ENCODE measurements at places on chromosomes 4 and X.

DNA sequence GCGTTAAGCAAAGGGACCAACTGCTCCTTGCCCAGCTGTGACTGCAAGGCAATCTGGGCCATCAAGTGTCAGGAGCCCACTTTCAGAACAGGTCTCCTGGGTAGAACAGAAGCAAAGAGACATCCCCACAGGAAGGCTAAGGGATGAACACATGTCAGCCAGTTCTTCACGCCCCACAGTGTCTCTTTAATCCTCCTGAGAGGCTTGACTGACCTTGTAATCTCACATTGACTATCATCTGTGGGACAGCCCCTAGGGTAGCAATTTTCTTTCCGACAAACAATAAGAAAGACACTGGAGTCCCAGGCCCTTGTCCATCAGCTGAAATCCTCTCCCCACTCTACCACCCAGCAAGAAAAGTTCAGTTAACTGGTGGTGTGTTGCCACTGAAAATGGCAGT, 1.0 kb downstream of the CHRDL1 start:
- DNase-seq = no peak

DNA sequence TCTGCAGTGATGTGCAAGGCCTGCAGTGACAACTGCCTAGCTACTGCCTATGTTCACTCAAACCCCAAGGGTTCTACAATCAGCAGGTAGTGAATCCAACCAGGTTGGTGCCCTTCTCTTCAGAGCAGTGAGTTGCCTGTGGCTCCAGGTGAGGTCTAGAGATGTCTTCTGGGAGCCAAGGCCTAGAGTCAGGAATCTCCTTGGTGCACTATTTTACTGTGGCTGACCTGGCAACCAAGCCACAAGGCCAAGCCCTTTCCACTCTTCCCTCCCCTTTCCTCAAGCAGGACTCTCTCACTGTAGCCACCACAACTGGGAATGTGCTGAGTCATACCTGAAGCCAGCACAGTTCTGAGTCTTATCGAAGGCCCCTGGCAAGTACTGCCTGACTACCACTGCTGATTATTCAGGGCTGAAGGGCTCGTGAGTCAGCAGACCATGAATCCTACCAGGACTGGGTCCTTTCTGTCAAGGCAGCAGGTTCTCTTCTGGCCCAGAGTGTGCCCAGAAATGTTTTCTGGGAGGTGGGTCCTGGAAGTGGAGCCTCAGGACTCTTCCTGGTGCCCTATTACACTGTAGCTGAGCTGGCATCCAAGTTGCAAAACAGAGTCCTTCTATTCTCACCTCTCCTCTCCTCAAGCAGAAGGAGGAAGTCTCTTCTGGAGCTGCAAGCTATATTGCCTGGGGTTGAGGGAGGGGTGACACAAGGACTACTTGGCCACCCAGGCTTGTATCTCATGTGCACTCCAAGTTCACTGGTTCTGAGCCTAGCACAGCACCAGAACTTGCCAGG, 111.6 kb downstream of the BTC start:
- DNase-seq = no peak

DNA sequence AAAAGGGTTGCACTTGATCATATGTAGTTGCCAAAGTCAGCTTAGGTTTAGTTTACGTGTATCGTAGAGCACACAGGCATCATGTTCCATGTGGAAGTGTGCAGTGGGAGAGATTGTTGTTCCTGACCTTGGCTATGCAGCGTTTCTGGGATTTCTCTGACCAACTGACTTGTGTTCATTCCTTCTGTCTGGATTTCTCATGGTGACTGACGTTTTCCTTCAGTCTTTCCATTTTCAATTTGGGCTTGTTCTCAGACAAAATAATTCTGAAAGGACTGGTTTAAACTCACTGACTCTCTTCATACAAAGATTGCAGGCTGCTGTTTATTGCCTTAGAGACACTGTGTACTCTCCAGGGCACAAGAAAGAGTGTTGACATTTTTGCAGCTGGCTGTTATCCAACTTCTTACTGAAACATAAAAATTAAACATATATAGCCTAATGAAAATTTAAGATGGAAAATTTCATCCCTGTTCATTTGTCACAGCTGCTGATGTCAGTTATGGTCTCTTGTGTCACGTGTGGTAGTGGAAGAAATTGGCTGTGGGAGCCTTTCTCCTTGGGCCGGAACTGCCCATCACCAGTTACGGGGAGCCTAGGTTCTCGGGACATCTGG, 95.4 kb downstream of the TNIP2 start:
- no peak for DNase-seq

DNA sequence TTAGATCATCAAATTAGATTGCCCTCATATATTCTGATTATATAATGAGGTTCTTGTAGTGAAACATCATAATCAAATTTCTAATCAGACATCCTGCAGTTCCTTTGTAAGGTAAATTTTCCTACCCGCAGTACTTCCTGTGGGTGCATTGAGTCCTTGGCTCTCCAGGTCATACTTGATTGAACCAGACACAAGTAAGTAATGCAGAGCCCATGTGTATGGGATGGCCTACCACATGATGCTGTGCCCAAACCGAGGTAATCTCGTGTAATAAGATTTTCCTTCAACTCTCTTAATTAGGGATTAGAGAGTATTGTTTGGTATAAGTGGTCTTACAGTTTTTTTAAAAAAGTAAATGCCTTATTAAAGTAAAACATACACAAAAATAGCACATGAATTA, 1841.8 kb downstream of the PCDH7 start:
- DNase-seq = no peak

- DNase-seq = no peak
Observed at GRCh38 chr4:73053076-73053475, 16.4 kb downstream of the COX18 start.

- DNase-seq = no peak
Observed at GRCh38 chrX:135651647-135652295, 61.7 kb upstream of the CT45A1 start.

GRCh38 chrX:136735601-136736000, 45.1 kb downstream of the ARHGEF6 start:
- no peak for DNase-seq

- peak; percentile 8 for DNase-seq
Observed at GRCh38 chrX:68018248-68019203, 414.8 kb downstream of the OPHN1 start.

- peak; percentile 9 for DNase-seq
Observed at GRCh38 chr4:78551420-78552351, at the start of gene ANXA3. ANXA3 (plus strand) TSS chr4:78551770; CDS start chr4:78554474, 2,704 bp downstream.

DNA sequence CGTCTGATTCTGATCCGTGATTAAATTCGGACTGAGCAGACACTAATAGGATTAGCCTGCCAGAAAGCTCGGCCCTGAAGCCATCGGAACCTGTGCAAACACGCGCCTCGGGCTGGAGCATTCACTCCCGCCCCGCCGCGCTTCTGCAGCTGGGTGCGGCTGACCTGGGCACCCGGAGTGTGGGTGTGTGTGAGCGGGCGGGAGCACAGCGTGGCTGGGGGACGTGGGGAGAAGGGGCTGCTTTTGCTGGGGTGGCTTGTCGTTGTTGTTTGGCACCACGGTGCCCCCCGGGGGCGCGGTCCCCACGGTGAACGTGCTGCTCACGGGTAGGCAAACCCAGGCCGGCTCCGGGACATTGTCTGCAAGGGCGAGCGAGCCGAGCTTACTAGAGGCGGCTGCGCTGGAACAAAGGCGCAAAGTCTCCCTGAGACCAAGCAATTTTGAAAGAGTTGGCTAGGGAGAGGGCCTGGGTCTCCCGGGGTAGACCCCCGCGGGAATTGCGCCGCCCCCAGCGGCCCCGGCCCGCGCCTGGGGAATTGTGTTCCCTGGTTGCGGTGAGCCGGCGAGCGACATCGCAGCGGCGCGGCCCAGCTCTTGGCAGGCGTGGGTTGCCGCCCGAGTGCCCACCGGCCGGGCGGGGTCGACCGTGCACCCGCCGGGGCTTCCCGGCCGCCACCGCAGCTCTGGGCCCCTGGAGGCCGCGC, 1.4 kb downstream of the MAMLD1 start:
- peak; percentile 26 for DNase-seq

DNA sequence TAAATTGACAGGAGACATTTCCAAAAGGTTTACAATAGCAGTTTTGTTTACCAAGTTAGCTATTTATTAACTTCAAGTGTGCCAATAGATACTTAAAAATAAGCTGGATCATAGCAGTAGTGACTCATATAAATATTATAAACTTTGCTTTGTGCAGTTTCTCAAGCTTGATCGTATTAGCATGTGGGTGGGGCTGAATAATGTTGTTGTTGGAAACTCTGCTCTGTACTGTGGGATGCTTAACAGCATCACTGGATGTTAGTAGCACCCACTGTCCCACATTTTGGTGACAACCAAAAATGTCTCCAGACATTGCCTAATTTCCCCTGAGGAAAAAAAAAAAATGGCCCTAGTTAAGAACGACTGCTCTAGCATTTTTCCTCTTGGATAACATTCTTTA, 855.2 kb upstream of the ADGRL3 start:
- DNase-seq = no peak

DNA sequence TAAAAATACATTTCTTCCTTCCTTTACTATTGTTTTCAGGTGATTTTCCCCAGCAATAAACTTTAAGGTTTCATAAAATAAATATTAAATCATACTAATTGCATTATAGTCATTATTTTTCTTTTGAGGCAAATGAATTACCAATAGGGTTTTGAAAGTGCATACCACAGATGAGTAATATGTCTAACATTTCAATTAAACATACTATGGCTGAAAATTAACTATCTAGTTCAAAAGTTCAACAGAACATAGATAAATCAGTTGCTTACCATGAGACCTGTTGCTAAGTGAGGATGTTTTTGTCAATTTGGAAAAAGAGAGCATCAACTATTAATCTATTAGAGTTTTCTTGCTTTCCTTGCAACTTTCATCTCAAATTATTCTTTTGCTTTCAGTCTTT, 35.0 kb downstream of the NPY5R start:
- DNase-seq = no peak

DNA sequence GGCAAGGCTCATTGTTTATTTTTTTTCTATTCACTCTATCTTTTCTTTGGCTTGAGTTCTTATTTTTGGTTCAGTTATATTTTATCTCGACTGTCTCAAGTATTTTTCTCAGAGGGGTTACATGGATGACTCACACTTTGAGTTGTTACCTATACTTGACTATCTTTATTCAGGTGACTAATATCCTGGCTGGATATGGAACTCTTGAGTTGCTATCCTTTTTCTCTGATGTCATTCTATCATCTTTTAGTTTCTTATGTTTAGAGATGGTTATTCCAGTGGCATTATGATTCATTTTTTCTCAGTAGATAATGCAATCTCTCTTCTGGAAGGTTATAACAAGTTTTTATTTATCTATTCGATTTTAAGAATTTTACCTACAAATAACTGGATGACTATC, 117.9 kb downstream of the COX18 start:
- no peak for DNase-seq

DNA sequence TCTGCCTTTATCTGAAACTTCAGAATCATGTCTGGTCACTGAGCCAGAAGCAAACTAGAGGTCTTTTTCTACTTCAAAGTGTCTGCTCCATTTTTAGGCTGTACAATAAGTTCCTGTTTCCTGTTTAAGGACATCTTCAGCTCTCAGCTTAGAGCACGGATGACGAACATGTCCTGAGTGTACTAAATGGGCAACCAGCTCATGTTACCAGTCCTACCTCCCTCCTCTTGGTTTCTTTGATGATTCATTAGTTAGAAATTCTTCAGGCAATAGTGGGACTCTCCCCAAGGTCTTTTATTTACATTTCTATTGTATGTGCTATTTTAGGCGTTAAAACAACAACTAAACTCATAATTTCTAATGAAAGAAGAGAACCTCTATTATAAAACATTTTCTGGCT, 58.0 kb downstream of the ENPEP start:
- no peak for DNase-seq

GRCh38 chr4:71980976-71981375, 50.8 kb upstream of the NPFFR2 start:
- no peak for DNase-seq

GRCh38 chr4:103091601-103092223, 7.9 kb downstream of the BDH2 start:
- DNase-seq = peak; percentile 21

DNA sequence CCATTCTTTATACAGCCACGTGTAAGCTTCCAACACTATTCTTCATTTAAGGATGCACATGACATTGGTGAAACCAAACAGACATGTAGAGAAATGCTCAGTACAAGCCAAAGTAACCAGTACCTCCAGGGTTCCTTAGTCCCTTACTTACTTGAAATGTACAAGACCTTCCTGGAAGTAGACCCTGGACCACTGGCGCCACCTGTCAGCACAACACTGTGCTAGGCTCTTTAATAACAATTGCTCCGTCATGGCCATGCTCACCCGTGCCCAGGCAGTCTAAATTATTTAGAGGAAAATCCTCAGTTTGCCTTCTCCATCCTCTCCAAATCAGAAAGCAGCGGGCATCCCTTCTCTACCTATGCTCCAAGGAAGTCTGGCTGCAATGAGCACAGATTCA, 52.7 kb downstream of the ADGRA3 start:
- no peak for DNase-seq

GRCh38 chrX:76220856-76221255, 48.0 kb downstream of the PBDC1 start:
- DNase-seq = no peak

DNA sequence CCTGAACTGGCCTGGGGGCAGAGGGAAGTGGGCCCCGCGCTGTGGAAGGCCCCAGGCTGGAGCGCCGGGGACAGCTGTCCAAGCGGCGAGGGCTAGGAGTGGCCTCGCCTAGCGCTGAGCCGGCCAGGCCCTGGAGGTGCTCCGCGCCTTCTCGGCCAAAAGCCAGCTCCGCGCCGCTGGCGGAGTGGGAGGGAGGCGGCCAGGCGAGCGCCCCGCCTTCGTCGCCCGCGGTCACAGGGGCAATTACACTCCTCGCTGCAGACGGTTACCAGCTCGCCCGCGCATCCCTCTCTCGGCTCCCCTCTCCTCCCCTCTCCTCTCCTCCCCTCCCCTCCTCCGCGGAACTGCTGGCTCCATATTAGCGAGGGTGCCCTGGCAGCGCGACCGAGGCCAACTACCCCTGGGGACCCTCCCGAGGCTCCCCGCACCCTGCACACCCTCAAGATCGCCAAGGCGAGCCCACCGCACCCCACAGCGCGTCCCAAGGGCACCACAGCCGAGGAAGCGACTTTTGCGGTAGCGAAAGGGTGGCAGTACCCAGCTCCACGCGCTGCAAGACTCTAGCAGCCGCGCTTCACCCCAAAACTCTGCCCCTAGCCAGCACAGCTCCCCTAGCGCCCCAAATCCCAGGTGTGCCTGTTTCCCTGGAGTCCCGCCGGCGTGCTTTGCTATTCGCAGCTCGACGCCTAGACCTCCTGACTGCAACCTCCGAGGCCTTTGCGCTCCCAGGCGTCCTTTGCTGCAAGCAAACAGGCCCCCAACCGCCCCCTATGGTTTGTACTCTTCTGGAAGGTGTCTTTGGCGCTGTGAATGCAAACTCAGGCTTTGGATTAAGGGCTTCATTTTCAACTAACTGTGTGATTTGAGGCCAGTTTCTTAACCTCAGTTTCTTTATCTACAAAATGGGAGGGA, 91.4 kb downstream of the BCOR start:
- no peak for DNase-seq

DNA sequence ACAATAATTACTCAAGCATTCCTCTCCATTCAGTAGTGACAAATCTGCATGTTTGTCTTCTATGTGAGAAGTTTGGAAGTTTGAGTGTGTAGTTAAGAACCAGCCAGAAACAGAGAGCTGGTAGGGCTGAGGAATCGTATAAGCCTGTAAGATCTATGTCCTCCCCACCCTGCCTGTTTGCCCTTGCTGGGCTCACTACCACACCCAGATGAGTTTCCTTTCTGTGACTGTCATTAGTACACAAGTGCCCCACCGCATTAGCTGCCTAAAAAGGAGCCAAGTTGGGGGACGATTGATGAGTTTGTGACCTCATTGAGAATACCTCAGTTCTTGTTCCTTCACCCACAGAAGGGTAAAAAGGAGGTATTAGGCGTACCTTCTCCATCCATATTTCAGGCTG, 28.3 kb downstream of the DOCK11 start:
- no peak for DNase-seq

Measured in neural crest cell (in vitro differentiated cells).